GM13976 (cell line): ENCODE measurements at places on chromosomes 5 and 9.

GRCh38 chr5:150105928-150106615 is 19.7 kb upstream of the CSF1R start:
- no peak for DNase-seq

DNA sequence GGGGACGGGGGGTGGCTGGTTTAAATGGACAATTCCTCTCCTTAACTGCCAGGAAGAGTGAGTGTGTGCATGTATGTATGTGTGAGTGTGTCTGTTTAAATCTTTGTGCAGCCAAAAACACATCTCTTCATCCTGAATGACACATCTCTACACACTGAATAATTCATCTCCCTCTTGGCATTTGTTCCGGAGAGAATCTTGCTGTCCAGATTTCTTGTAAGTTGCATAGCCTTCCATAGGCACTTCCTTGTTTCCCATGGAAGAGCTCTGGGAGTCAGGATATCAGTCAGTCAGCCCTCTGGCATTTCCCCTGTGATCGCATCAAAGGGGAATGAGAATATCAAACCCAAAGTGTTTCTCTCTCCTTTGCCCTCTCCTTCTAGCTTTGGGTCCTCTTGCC is 74.7 kb downstream of the WWC1 start:
- no peak for DNase-seq

DNA sequence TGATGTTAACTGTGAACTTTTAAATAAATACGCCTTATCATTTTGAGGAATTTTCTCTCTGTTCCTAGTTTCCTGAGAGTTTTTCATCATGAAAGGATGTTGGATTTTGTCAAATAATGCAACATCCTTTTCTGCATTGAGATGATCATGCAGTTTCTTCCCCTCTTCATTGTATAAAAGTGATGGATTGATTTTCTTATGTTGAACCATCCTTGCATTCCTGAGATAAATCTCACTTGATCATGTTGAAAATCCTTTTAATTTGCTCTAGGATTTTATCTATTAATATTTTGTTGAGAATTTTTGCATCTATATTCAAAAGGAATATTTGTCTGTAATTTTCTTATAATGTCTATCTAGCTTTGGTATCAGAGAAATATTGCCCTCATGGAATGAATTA is 13.3 kb downstream of the FOXE1 start:
- no peak for DNase-seq

DNA sequence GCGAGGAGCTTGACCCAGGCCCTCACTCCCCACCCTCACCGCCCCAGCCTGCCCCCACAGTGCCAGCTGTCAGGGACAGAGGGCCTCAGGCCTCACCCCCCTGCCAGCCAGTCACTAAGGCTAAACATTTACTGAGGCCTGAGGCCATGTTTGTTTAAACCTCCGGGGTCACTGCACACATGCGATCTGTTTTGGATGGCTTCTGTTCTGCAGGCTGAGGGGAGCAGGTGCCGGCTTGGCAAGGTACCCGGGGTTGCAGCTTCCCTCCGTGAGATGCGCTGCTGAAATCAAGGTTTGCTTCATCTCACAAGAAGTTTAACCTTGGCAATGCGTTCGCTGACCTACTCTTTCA is 103.3 kb upstream of the BOD1 start:
- no peak for DNase-seq

DNA sequence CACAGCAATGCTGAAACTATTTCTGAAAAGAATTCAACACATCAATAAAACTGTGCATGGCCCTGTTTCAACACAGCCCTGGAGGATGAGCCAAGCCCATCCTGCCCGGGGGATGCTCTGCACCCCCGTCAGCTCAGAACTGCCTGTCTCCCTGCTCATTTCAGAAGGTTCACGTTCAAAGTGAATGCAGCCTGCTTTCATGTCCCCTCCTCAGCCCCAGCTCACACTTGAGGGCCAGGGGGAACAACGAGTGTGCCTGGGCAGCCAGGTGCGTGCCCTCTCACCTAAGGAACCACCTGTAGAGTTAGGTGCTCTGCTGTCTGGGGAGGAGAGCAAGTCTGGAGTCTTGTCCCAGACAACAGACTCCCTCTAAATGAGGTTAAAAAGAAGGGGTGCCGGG is 348.5 kb upstream of the IRX2 start:
- DNase-seq, result no peak

GRCh38 chr5:179960204-179960831 is 52.6 kb upstream of the TBC1D9B start:
- no peak for DNase-seq

DNA sequence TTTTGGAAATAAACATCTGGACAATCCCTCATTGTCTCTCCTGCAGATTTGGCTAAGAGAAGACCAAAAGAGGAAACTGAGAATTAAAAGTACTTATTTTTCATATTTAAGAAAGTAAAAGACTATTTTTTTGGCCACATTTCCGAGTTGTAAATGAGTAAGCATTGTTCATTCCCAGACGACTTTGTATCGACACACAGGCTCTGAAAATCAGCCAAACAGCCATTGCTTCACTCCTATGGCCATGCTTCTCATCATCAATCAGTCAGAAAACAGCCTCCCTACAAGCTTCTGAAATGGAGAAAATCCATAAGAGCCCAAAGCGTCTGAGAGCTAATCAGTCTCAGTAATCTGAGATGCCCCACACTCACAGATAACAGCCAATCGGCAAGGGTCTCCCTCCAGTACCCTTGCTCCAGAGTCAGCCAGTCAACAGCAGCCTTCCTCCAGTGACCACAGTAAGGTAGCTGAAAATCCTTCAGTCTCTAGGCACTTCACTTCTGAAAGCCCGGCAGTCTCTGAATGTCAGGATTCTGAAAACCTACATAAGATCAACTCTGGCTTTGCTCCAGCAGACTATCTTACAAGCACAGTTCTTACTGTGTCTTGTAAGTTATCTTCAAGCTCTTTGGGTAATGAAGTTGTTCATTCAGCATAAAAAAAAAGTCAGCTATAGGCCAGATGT is 30.9 kb downstream of the CDO1 start:
- no peak for DNase-seq

GRCh38 chr5:169906745-169907649 is 73.3 kb downstream of the INSYN2B start:
- no peak for DNase-seq

- DNase-seq, result no peak
These were observed 259.4 kb upstream of the VLDLR start for GRCh38 chr9:2362150-2362549.

- DNase-seq, result no peak
These were observed 172.3 kb upstream of the GNA14 start for GRCh38 chr9:77820293-77820954.

GRCh38 chr5:114448481-114448880 is 86.6 kb downstream of the KCNN2 start:
- no peak for DNase-seq

GRCh38 chr5:143141652-143142051 is 261.8 kb downstream of the NR3C1 start:
- DNase-seq, result no peak

- no peak for DNase-seq
These were observed 15.3 kb upstream of the CCDC180 start for GRCh38 chr9:97292200-97292599.

GRCh38 chr9:24464319-24464951 is 81.3 kb downstream of the IZUMO3 start:
- no peak for DNase-seq

GRCh38 chr5:97087138-97087537 is 55.3 kb downstream of the LIX1 start:
- DNase-seq, result no peak

GRCh38 chr5:171857489-171857876 is 71.9 kb downstream of the SMIM23 start:
- DNase-seq, result peak; percentile 16

GRCh38 chr9:126805554-126806262 is 868 bp downstream of the ZBTB43 start:
- DNase-seq, result peak; percentile 67

DNA sequence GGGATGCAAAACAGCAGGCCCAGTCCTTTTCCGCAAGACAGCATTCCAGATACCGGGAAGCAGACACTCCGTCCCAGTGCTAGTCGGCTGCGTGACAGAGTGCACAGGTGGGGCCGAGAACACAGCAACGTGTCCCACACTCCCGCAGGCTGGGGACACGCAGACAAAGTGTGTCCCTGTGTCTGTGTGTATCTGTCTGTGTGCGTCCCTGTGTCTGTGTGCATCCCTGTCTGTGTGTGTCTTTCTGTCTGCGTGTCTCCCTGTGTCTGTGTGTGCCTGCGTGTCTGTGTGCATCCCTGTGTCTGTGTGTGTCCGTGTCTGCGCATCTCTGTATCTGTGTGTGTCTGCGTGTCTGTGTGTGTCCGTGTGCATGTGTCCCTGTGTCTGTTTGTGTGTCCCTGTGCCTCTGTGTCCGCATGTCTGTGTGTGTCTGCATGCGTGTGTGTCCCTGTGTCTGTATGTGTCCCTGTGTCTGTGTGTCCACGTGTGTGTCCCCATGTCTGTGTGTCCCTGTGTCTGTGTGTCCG is 137.0 kb downstream of the MRPL36 start:
- DNase-seq, result no peak

DNA sequence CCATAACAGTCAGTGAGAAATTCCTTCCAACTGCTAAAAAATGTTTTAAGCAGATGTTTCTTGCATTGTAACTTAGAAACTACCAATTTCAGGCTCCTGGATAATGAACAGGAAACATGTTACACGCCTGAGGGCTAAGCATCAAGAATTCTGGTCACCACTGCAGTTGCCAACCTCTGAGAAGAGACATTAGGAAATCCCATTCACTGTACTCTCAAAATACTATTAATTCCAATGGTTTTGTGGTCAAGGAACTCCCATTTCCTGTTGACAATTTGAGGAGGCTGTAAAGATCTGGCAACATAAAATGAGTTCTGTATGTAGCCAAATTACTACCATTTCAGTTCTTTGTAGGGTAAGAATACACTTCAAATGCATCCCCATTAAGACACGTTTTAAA is 456.0 kb upstream of the MEF2C start:
- DNase-seq, result no peak

DNA sequence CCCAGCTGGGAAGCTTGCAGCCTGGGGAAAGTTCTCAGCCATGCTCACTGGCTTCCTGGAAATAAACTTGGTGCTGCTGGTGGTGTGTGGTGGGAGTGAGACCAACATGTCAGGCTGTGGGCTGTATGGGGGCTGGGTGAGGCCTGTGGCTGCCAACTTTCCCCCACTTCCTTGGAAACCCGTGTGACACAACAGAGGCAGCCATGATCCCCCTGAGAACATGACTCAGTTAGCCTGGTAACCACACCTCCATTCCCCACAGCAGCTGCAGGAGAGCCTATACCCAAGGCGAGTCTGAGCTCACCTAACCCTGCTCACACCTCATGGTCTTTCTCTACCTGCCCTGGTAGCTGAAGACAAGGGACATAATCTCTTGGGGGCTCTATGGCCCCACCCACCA is 72.7 kb upstream of the RGMB start:
- DNase-seq, result no peak

- DNase-seq, result no peak
These were observed 330.7 kb downstream of the NDUFS4 start for GRCh38 chr5:53891159-53891558.

GRCh38 chr5:137609127-137609526 is 110.0 kb upstream of the SPOCK1 start:
- DNase-seq, result no peak

GRCh38 chr5:179316111-179316551 is 29.1 kb downstream of the ADAMTS2 start:
- DNase-seq, result no peak

DNA sequence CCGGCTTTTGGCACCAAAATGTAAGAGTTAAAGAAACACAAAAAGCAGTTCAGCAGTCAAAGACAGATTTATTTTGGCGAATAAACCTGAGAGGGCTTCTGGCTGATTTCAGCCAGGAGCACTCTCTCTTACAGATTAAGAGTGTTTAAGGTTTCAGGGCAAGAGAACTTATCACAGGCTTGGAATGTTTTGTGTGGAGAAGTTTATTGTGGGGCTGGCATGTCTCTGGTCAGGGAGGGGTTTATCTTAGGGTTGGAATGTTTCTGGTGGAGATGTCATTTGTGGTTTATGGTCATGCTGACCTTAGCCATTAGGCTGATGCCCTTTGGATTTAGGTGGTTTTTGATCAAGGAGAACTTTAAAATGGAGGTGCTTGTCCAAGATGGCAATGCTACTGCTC is 622.3 kb upstream of the PTPRD start:
- DNase-seq, result no peak

- no peak for DNase-seq
These were observed 89.2 kb downstream of the ACER2 start for GRCh38 chr9:19498015-19498414.

DNA sequence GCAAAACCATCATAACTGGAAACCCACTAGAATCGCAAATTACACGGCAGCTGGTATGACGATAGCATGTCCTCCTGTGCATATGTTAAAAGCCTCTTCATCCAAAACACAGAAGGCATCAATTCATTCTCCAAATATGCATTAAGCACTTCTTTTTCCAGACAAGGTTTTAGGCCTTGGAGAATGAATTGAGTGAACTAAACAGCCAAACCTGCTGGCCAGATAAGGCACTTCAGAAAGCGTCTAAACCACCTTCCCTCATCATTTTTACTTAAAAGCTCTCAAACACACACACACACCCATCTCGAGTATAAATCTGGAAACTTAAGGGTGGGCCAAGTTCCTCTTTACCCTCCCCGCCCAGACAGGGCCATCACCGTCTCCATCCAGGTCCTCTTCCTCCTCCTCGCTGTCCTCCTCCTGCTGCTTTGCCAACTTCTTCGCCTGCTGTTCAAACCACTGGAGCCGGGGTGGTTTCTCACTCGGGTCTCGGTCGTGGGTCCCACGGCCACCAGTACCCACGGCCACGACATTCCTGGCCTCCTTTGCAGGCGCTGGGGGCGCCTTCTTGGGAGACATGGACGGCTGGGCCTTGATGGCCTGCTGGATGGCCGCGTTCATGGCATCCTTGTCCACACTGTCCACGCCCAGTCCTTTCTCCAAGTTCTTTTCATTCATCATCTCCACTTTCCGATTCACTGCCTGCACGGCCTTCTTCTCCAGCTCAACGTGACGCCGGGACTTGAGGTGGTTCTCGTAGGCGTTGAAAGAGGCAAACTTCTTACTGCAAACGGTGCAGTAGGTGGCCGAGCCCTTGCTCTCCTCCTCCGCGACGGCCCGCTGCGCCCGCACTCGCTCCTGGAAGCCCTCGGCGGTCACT is 696 bp downstream of the ZNF622 start:
- no peak for DNase-seq

DNA sequence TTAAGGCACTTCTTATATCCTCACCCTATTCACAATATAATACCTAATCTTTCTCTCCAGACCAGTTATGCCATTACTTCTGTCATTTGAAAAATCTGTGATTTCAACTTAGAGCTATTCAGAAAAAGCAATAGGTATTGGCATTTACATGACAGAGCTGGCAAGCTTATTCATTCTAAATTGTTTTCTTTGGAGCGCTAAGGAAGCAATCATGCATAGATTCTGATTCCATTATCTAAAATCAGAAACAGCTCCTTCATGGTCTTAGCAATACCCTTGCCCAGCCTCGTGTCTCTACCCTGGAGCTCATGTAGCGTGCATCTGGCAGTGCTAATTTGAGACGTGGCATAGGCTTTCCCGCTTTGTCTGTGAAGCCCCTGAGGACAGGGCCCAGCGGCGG is 4.5 kb downstream of the SLC1A1 start:
- no peak for DNase-seq

- DNase-seq, result no peak
These were observed 216.6 kb downstream of the DENND1A start for GRCh38 chr9:123713282-123713681.
